Prostate gland (tissue), 2 donors: ENCODE measurements at places on chromosomes 1 and 21.

- no peak for DNase-seq
Observed at GRCh38 chr1:241499910-241500309, 19.6 kb downstream of the FH start.

GRCh38 chr1:171581226-171581625 is 40.8 kb upstream of the MYOCOS start:
- no peak for DNase-seq

DNA sequence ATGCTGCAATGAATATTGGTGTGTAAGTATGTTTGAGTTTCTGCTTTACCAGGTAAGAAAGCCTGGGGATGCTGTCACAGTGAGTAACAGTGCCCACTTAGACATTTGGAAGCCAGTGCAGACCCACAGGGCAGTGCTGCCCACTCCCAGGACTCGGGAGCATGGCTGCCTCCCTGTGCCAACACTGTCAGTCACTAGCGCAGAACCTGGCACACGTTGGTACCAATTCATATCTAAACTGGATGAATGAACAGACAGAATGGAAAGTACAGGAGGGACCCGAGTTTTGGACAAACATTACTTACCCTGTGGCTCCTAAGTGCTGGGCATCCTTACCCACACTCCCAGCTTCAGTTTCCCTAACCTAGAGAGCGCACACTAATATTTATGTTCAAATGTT is 1.6 kb upstream of the EVA1C start:
- DNase-seq, result no peak

DNA sequence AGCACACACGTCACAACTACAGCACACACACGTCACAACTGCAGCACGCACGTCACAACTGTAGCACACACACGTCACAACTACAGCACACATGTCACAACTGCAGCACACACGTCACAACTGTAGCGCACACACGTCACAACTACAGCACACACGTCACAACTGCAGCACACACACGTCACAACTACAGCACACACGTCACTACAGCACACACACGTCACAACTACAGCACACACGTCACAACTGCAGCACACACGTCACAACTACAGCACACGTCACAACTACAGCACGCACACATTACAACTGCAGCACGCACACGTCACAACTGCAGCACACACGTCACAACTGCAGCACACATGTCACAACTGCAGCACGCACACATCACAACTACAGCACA is 322.6 kb upstream of the AJAP1 start:
- no peak for DNase-seq

- no peak for DNase-seq
Observed at GRCh38 chr1:99748419-99748818, 18.0 kb downstream of the FRRS1 start.

DNA sequence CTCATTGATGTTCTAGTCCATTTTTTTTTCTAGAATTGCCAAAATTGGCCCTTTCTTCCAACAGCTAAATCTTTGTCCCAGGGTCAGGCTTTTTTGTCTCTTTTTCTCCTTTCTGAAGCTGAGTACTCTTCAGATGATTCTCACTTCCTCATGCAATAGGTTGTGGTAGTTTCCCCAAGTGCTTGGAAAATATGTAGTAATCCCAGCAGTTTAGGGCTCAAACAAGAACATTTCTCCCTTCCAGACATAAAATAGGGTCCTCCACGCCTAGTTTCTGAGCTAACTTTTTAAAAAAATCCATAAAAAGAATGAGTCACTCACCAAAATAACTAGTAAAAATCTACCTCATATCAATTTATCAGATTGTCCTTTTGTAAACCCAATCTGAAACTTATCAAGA is 10.0 kb upstream of the MCOLN3 start:
- no peak for DNase-seq
